ENCODE measurements at places on chromosomes 13 and 19.

DNA sequence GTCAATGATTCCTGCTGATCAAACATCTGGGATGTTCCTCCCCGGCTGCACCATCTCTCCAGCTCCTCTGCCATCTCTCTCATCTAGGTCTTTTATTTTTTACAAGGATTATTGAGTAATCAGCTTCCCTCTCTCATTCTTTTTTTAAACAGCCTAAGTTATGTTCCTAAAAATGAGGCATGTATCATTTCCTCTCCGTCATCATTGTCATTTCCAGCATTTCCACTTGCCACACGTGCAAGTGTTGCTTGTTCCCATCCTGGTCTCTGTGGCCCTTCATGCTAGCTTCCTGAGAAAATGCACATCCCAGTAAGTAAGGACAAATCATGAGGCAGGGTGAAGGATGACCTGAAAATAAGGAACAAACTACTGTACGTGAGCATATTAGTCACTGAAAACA is 102.7 kb upstream of the POSTN start:
- no peak for DNase-seq

DNA sequence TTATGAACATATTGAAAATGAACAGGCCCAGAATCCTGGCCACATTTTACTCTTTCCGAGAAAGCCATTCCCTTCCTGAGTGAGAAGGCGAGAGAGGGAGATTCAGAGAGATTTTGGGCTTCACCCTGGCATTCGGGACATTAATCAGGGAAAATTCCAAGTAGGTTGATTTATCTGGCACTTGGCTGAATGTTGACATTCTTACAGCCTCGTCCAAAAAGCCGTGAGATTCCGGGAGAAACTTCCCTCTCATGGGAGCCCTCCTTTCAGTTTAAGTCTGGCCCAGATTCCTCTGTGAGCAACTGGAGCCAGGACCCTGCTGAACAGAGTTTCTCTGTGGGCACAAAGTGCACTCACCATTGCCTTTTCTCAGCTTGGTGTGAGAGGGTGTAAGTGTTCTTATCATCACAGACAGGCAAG is 129.2 kb upstream of the PEG3 start:
- no peak for DNase-seq

- no peak for DNase-seq
Measured at GRCh38 chr19:1073956-1074517, 7.1 kb downstream of the ARHGAP45 start.

DNA sequence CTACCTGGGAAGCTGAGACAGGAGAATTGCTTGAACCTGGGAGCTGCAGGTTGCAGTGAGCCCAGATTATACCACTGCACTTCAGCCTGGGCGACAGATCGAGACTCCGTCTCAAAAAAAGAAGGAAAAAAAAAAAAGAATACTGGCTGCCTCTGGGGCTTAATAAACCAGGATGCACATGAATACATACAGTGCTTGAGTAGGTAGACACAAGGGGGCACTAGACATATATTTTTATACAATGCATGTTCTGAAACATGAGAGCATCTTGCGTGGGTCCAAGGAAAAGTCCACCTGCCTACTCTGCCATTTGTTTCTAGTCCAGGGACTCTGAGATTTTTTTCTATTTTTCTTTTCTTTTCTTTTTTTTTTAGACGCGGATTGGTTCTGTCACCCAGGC is 31.2 kb downstream of the KEAP1 start:
- no peak for DNase-seq

- DNase-seq = no peak
Measured at GRCh38 chr13:99970651-99971575, 654 bp downstream of the ZIC5 start.

- DNase-seq = peak; percentile 56
Measured at GRCh38 chr19:55809381-55810058, 22.3 kb downstream of the NLRP11 start.

DNA sequence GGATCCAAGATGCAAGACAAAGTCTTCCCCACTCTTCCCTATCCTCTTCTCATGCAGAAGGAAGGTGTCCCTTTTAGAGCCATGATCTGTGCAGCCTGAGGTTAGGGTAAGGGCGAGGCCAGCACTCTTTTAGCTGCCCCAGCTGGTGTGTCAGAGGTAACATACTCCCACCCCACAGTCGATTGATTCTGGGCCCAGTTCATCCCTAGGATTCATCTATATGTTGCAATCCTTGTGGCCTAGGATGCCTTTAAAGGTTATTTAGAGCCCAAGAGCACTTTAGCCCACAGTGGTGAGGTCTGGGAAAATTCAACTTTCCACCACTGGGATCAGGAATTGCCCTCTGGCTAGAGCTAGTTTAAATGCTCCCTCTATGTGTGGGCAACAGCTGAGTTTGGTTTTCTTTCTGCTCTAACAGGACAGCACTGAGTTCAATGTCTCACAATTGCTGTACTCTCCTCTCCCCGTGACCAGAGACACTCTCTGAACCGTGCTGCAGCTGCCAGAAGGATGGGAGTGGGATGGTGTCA is 201.3 kb upstream of the SERP2 start:
- no peak for DNase-seq

- DNase-seq = no peak
Measured at GRCh38 chr19:37855098-37855497, 51.3 kb downstream of the WDR87 start.

DNA sequence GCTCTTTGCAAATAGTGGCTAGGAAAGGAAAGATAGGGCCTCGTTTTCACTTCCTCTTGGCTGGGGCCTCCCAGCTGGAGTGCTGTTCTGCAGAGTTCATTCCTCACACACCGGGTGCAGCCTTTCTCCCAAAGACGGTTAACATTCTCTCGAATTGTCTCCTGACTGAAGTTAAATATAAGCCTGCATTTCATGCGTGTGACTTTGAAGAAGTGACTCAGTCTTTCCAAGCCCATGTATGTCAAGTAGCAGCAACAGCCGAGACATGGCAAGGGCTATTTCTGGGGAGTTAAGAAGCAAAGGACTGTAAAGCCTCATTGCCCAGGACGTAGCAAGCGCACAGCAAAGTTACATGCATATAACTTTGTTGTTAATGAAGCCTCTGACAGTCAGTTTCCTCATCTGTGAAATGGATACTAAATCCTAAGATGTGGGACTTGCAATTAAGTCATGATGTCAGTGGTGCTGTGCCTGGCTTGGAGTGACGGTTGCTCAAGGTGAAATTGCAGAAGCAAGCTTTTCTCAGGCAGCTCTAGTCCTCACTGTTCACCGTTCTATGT is 502.4 kb downstream of the MYO16 start:
- DNase-seq = no peak

DNA sequence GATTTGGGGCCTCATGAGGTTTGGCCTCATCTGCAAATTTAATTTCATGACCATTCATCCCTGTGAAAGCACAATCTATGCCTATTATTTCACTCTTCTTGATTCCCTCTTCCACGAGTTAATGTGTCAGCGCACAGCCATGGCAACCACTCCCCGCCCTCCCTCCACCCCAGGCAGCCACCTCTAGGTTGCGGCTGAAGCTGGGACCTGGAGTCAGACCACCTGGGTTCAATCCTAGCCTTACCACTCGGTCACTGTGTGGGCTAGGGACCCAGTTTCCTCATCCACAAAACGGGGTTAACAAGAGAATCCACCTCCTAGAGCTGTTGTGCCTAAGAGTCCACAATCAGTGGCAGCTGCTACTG is 9.8 kb downstream of the CHST8 start:
- no peak for DNase-seq

- no peak for DNase-seq
Measured at GRCh38 chr13:102772042-102772425, 1.6 kb downstream of the TEX30 start.

- DNase-seq = peak; percentile 16
Measured at GRCh38 chr13:20525144-20525600, 485 bp downstream of the CRYL1 start.

DNA sequence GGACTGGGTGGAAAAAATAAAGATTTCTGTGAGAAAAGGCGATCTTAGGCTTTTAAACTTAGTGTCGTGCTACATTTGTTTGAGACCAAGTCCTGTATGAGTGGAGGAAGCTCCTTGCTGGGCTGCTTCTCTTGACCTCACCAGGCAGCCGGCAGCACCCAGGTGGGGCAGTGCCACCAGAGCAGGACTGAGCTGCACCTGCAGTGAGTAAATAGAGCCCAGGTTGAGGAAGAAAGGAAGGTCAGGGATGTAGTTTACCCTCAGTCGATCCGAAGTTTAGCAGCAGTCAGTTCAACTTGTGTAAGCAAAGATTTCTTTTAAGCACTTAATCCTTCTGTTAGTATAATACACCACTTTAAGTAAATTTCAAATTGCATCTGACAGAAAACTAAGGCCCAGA is 13.6 kb downstream of the HNRNPM start:
- DNase-seq = no peak

DNA sequence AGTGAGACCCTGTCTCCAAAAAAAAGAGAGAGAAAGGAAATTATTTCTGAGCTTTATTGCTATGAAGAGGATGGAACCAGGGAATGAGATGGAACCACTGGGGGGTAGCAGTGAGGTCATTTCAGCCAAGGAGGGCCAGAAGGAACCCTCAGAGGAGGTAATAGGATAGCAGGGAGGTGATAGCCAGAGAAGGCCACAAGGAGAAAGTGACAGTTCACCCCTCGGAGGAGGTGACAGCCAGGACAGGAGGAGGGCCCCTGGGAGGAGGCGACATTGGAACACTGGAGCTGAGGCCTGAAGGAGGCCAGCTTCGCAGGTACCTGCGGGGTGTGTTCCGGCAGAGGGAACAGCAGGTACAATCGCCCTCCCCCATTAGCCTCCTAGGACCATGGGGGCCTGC is 675 bp upstream of the PGPEP1 start:
- DNase-seq = peak; percentile 28

GRCh38 chr13:105814219-105814901 is 721.1 kb downstream of the EFNB2 start:
- no peak for DNase-seq

DNA sequence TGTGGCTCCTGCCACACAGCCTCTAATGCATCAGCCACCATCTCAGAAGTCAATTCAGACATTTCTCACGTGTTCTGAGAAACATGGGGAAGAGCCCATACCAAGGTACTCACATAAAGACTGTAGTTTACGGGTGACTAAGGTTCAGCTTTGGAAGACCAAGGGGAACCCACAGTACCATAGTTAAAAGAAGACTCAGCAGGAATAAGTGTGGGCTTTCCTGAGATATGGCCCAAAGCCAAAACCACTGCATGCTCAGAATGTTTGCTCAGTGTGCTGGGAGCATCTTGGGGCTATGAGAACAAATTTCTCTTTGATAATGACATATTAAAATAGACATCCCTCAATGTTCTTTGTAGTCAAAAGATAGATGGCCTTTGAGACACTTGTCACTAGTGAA is 283.8 kb downstream of the DCT start:
- DNase-seq = no peak

Measured in Calu3 (cell line).